ENCODE measurements at places on chromosomes 11 and 22.

- no peak for DNase-seq
Observed at GRCh38 chr11:78549624-78550409, 24.8 kb downstream of the NARS2 start.

GRCh38 chr11:72001285-72001684 lies 2.6 kb downstream of the IL18BP start:
- DNase-seq: no peak

DNA sequence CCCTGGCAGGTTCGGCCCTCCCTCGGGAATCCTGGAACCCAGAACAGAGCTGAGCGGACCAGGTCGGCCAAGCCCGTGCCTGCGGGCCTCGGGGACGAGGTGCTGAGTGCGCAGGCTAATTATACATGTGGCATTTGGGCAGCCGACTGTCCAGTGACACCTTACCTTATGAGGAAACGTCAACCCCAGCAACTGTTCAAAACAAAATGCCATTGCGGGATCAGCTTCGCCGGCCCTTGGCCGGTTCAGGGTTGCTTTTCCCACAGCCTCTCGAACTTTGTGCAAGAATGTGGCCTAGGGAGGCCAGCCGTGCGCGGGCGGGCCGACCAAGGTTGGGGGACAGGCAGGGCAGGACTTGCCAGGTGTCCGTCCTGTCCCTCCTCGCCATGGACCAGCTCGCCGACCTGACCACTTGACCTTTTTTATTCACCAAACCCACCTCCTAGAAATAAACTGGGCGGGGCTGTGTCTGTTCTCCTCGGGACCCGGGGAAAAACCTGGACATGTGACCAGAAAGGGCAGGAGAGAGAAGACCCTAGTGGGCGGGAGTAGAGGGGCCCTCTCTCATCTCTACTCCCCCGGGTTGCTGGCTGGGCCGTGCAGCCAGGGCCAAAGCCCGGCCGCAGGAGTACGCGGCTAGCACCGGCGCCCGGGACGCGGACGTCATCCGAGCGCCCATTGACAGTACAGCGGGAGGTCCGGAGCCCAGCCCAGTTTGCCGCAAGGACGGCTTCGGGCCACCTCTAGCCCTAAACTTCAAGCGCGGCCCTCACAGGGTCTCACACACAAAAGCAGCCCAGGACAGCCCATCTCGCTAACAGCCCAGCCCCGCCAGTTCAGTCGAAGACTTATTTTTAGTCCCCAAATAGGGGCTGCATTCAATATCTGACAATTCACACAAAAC lies 134.3 kb upstream of the C11orf58 start:
- DNase-seq: no peak

DNA sequence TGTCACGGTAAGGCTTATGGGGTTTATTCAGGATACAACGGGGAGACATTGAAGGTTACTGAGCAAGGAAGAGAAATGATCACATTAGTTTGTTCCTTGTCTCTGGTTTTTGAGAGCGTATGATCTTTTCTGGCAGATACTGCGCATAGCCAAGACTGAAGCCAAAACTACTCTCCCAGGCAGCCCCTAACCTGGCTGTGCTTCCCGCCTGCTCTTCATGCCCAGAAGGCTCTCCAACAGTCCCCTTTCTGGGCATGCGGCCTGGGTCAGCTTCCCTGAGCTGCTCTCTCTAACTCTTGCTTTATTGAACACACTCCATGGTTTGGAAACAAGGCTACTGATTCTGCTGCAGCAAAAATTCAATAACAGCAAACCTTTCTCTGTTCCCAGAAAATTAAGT lies 306.6 kb downstream of the BUD13 start:
- no peak for DNase-seq

DNA sequence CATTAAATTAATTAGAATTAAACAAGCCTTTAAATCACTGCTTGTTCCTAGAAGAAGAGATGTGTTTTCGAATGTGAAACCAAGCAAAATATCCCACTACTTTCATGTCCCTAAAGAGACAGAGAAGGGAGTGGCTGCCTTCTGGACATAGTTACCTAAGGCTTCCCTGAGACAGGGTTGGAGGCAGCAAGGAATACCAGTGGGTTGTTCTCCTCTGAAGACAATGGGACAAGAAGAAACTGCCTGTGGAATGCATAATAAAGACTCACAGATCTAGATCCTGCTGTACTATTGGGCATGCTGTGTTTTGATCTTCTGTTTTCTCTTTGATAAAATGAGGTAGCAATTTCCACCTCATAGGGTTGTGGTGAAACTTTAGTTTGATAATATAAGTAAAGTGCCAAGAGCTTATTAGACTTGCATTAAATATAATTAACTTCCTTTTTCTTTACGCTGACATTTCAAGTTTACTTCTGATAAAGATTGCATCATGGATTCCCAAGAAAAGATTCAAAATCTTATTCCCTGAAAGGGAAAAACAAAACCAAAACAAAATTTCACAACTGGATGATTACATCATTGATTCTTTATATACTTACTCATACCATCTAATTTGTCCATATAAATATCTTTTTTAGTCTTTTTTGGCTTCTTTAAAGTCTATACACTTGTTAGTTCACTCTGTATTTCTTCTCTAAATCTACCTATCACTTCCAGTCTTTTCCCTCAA lies 621.3 kb downstream of the ETS1 start:
- no peak for DNase-seq

- DNase-seq: no peak
Observed at GRCh38 chr11:68002575-68002937, 1.3 kb downstream of the UNC93B1 start.

GRCh38 chr11:94469416-94469815 lies 24.2 kb downstream of the MRE11 start:
- no peak for DNase-seq

GRCh38 chr11:78790784-78791183 lies 216.1 kb upstream of the NARS2 start:
- DNase-seq: no peak

DNA sequence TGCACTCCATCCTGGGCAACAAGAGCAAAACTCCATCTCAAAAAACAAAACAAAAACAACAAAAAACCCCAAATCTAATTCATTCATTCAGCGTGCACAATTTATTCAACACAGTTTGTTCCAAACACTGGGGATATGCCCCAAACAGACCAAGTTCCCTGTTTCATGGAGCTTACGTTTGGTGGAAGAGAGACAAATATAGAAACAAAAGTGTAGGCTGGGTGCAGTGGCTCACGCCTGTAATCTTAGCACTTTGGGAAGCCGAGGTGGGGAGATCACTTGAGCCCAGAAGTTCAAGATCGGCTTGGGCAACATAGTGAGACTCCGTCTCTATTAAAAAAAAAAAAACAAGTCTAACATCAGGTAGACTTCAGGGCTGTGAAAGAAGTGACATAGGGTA lies 52.4 kb downstream of the PTPRJ start:
- no peak for DNase-seq

DNA sequence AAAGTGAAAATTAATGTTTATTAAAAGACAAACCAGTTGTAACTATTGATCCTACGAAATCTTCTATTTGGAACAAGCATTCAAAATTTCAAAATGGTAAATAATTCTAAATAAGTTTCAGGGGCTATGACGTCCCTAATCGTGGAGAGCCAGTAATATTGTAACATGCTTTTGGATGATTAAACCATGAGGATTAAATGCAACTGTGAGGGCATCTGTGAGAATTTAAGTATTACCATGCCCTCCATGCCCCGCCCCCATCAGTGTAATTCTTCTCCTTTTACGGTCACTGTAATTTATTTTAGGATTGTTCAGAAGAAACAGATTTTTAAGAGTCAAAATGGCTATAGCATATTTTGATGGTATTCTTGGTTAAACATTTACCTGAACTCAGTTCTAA lies 133.2 kb downstream of the APOL5 start:
- DNase-seq: no peak

GRCh38 chr11:78081583-78081982 lies 1.9 kb upstream of the NDUFC2 start:
- DNase-seq: no peak

GRCh38 chr11:57202281-57202680 lies 20.5 kb downstream of the LRRC55 start:
- no peak for DNase-seq

- DNase-seq: no peak
Observed at GRCh38 chr11:96051820-96052219, 127.9 kb upstream of the MTMR2 start.

DNA sequence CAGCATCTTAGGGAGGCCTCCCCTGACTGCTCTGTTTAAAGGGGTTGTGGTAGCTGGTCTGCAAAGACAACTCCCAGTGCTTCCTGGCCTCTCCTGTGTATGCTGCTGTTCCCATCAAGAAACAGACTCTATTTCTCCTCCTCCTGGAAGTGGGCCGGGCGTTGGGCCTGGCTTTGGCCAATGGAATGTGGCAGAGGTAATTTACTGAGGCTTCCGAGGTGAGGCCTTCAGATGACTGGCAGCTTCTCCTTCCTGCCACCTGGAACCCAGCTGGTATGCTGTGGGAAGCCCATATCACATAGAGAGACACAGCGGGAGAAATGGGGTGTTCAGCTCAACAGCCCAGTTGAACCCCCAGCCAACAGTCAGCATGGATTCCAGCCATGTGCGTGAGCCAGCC lies 25.1 kb upstream of the EIF3D start:
- DNase-seq: no peak

DNA sequence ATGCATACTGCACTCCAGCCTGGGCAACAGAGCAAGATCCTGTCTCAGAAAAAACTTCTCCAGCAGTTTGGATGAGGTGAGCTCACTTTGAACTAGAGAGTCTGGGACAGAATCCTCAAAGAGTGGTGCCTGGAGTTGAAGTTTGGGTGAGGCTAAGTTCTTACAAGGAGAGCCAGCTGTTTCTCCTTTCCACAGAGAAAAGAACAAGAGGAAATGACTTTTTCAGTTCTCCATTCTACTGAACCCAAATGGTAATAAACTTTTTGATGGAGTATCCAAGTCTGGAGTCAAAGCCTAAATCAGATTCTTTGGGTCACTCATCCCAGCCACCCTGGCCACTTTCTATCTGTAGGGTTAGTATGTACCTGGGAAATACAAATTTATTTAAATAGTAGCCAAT lies 102.7 kb downstream of the TRAF6 start:
- DNase-seq: no peak

DNA sequence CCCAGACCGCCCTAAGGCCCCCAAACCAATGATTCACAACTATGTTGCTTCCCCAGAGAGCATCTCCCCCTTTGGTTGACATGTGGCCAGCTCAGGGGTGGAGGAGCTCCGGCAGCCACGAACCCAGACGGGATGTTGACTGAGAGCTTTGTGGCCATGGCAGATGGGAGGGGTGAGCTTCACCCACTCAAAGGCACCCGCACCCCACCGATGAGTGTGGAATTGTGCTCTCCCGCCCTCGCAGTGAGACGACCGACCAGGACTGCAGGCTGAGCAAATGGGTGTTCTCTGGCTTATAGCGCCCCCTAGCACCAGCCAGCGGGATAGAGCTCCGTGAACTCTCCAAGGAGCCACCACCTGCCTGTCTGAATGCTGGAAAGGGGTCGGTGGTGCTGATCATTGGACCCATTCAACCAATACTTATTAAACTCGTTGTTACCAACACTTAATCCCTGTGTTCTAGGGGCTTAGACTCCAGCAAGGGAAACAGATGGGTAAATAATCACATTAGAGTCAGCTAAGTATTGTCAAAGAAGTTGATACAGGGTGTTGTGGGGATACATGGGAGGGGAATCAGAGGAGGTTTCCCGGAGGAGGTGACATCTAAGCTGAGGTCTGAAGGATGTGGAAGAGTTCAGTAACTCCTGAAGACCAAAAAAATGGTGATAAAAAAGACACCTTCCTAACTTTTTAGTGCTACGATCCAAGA lies 4.5 kb upstream of the TIMP3 start:
- DNase-seq: no peak

- no peak for DNase-seq
Observed at GRCh38 chr11:83711106-83711527, 424.9 kb upstream of the CCDC90B start.

GRCh38 chr22:43118953-43119458 lies 8.5 kb downstream of the BIK start:
- DNase-seq: no peak

DNA sequence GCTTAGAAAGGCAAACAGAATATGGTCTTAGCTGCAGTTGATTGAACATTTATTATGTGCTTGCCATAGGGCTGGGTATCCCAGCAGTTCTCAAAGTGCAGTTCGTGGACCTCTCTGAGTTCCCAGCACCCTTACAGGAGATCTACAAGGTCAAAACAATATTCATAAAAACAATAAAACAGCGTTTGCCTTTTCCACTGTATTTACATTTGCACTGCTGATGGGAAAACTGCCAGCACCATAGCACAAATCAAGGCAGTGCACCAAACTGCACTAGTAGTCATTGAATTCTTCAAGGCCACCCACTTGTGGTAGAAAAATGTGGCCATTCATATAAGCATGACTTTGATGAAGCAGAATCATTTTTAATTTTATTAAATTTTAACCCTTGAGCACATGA lies 128.1 kb downstream of the CCDC34 start:
- DNase-seq: no peak

- no peak for DNase-seq
Observed at GRCh38 chr11:2293984-2294925, 7.5 kb downstream of the C11orf21 start.

DNA sequence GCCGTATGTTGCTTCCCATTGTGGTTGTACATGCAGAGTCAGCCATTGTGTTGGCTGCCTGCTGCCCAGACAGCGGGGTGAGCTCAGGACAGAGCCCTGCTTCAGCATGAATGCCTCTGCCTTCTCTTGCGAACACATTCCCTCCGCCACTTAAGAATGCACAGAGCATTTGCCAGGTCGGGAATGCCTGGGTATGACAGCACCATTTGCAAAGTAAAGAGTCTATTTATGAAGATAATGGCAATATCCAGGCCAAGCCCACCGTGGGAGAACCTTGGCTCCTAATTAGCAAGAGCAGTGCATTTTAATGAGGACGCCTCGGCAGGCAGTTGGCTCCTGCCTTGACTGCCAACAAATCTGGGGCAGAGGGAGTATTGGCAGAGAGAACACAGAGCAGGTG lies 62.5 kb upstream of the SORL1 start:
- no peak for DNase-seq

GRCh38 chr22:36814801-36815200 lies 2.0 kb downstream of the PVALB start:
- no peak for DNase-seq

GRCh38 chr22:45845076-45845487 lies 131.9 kb downstream of the WNT7B start:
- no peak for DNase-seq

GRCh38 chr11:2205981-2206690 lies 34.5 kb upstream of the TH start:
- DNase-seq: no peak

Measured in NCI-H2107 (cell line).